ENCODE measurements at places on chromosomes 1 and 21. TPM values are rescaled to one million over a fixed set of nuclear protein-coding genes. Genes with fewer than 3 reads are reported as not detected.

The CITED4 gene
- 4.1 TPM for total RNA-seq

GRCh38 chr1:235287208-235287882, 40.6 kb downstream of the ARID4B start:
- DNase-seq, result no peak

The MTARC1 gene
- total RNA-seq, result 35.2 TPM

The LRRC53 gene
- not detected for total RNA-seq

The RCAN1 gene
- total RNA-seq, result 91.3 TPM

- DNase-seq, result no peak
Observed at GRCh38 chr1:4614371-4615137, 39.9 kb upstream of the AJAP1 start.

The PLPPR5 gene
- total RNA-seq, result not detected

DNA sequence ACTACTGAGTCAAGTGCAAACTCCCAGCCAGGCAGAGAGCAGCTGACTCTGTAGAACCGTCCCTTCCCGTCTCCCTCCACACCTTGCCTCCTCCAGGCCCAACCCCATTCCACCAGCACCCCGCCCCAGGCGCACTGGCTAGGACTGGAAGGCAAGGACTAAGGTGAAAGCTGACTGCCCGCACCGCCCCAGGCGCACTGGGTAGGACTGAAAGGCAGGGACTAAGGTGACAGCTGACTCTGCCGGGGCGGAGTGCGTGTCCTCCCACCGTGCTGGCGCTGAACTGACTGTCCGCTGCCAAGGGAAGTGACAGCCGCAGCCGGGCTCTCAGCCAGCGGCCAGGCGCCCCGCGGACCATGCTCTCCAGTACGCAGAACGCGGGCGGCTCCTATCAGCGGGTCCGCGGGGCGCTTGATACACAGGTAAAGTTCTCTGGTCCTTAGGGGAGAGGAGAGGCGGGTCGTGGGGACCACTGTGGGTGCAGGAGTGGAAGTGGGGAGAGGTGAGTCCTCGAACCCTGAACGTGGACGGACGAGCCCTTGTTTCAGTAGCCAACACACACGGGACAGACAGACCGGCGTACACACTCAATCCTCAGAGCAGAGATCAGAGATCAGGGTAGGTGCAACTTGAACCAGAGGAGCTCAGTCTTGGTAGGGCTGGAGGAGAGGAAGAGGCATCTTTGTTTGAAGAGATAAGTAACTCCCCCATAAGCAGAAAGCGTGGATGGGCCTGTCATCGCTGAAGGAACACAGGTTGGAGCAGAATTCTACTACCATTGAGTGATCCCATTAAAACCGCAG, 58.0 kb downstream of the RBM11 start:
- peak; percentile 97 for DNase-seq

All from left colon (tissue), 2 donors.